ENCODE measurements at places on chromosomes 1 and 21. TPM values are rescaled to one million over a fixed set of nuclear protein-coding genes. Genes with fewer than 3 reads are reported as not detected.

GRCh38 chr1:106846656-106847055, 209.8 kb upstream of the PRMT6 start:
- no peak for DNase-seq

DNA sequence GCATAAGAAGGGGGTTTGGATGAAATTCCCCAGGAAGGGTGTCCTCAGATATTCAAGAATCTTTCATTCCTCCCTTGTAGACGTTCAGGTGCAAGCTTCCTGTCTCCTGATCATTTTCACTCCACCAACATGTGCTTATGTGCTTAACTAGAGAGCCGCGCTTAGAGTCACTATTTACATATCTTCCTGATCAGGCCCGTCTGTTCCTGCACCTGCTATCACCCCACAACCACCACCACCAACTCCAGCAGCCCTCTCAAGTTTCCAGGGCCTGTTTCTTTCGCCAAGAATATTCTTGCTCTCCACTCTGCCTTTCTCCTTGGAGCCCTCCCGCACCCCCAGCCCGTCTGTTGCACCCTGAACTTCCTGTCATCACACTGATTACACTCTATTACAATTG, 113.4 kb downstream of the SPSB1 start:
- DNase-seq: no peak

- DNase-seq: no peak
These were observed 30.1 kb downstream of the PALMD start for GRCh38 chr1:99675994-99676393.

GRCh38 chr1:9422911-9423505, 116.3 kb upstream of the SLC25A33 start:
- no peak for DNase-seq

DNA sequence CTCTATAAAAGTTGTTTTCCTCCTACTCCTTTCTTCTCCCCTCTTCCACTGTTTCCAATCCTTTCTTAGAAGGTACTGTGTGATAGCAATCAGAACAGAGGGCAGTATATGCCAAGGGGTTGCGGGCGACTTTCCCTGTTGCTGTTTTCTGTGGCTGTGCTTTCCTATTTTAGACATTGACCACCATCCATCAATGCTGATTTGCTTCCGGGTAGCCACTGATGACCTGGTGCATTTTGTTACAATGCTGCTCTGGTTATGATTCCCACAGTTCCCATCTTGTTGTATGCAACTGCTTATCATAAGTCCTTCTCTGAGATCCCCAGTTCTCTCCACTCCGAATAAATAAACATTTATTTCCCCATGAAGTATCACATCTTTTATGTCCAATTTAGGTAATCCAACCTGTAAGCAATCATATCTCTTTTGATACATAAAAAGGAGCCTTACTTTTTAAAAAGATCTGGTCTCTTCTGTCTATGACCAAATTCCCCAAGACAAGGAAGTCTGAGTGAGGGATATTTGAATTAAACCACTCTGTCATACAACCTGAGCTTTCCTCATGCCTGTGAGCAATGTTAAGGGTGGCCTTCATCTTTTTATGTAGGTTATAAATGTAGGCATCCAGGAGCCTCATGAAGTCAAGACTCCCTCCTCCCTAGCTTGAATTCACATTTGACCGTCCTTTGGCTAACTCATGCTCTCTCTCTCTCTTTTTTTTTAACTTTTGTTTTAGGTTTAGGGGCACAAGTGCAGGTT, 52.5 kb upstream of the CD55 start:
- no peak for DNase-seq

GRCh38 chr1:198483006-198483405, 57.5 kb downstream of the ATP6V1G3 start:
- DNase-seq: no peak

The PHLDA3 gene
- total RNA-seq: 109 TPM

Data from upper lobe of left lung (tissue), 6 donors.